T-cell (primary cell): ENCODE measurements at places on chromosomes 7 and 10. TPM values are rescaled to one million over a fixed set of nuclear protein-coding genes. Genes with fewer than 3 reads are reported as not detected.

IFRD1 gene
- 268 TPM for total RNA-seq

KLF14 gene
- total RNA-seq = not detected

PPP1R17 gene
- total RNA-seq = not detected

AQP1 gene
- 0.19 TPM for total RNA-seq

TUBGCP2 gene
- 77.1 TPM for total RNA-seq

GIMAP1 gene
- 23.5 TPM for total RNA-seq

TMEM26 gene
- not detected for total RNA-seq

NPC1L1 gene
- total RNA-seq = 0.10 TPM

CUX1 gene
- 50.2 TPM for total RNA-seq

PROSER2 gene
- 4.0 TPM for total RNA-seq

SPDYE2B gene
- total RNA-seq = not detected

CLCN1 gene
- not detected for total RNA-seq

ASAH2 gene
- 3.7 TPM for total RNA-seq

SLC12A9 gene
- 70.2 TPM for total RNA-seq

PCGF5 gene
- 59.4 TPM for total RNA-seq

OR2A7 gene
- total RNA-seq = 3.6 TPM

OR2A1 gene
- total RNA-seq = not detected

GDF2 gene
- not detected for total RNA-seq

ABLIM1 gene
- total RNA-seq = 288 TPM

AFAP1L2 gene
- total RNA-seq = 1.2 TPM

MOGAT3 gene
- not detected for total RNA-seq

TUBB8 gene
- total RNA-seq = not detected

AGAP9 gene
- 7.3 TPM for total RNA-seq

NPSR1 gene
- total RNA-seq = not detected

CFAP70 gene
- 1.9 TPM for total RNA-seq
